SW 1271 (cell line): ENCODE measurements at places on chromosomes 2 and 18.

DNA sequence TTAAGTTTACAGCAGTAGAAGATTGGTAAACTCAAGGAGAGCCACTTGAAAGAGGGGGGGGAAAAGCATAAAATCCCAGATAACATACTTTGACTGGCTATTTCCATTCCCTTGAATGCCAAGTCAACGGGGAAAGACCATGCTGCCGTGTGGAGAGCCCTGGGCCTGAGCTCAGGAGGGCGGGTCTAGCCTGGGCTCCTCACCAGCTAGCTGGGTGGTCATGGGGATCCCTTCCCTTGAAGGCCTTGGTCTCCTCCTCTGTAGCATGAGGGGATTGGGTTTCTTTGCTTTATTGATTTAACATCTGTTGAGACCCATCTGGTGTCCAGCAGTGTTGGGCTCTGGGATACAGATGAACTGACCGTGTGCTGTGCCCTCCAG, 35.0 kb downstream of the TEX51 start:
- no peak for DNase-seq

- DNase-seq, result no peak
Observed at GRCh38 chr18:58481321-58482180, 147.3 kb downstream of the ALPK2 start.

DNA sequence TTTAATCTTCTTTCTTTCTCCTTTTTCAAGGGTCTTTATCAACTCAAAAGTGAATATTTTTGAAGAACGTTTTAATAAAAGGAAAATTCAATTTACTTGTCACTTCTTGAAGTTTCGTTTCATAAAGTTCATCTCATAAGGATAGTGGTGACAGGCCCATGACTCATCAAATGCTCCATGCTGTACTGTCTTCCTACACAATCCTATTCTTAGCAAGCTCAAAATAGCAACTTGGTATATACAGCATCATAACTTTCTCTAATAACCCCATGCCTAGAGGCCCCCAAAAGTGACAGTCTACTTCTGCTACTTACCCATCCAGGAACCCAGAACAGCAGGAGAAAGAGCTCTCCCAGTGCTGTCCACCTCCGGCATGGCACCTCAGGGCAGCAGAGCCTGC, 7.7 kb downstream of the FBXO15 start:
- DNase-seq, result no peak

DNA sequence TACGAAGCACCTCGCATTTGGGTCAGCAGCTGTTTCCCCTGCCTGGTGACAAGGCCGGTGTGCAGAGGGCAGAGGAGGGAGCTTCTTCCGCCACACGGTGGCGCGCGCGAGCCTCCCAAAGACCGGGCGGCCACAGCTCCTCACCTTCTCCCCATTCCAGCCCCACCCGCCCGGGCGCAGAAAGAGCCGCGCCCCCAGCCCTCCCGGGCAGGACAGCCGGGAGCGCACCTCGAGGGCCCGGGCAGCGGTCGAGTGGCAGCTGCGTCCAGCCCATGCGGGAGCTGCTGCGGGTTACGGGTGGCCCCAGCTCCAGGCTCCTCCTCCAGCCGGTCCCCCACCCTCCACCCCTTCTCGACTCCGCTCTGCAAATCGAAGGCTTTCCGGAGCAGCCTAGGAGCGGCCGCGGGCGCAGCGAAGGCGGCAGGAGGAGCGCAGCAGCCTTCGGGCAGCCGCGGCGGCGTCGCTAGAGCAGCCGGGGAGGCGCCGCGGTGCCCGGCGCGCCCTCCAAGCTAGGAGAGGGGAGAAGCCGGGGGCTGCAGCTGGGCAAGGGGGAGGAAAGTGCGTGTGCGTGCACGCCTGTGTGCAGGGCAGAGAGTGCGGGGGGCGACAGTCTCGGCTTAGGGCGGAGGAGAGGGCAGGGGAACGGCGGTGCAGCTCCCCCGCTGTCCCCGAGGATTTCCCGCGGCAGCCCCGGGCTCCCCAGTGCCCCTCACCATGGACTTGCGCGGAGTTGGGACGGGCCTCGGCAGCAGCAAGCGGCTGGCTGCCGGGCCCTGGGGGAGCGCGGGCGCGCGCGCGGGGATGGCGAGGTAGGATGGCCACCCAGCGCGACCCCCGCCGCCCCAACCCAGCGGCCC, at the start of gene CCDC85A:
Gene CCDC85A (plus strand): TSS at position 348 of the 857 bp plus-strand sequence. CDS start 635 bp downstream, outside the sequence.
- DNase-seq, result peak; percentile 42

DNA sequence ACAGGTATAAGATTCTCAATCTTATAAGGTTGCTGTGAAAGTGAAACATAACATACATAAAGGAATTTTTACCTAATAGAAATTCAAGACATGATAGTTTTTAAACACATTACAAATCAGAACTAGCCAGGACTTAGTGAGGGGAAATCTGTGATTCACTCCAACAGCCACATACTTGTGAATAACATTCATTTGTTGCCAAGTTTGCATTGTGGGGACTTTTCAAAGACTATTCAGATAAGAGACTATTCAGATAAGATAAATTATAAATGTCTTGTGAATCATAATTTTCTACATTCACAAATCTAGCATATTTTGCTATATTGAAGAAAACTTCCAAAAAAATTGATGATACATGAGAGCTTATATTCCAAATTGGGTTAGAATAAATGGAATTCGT, 345.3 kb upstream of the CDH20 start:
- DNase-seq, result no peak

- no peak for DNase-seq
Observed at GRCh38 chr2:97914691-97915213, 81.0 kb downstream of the TMEM131 start.

DNA sequence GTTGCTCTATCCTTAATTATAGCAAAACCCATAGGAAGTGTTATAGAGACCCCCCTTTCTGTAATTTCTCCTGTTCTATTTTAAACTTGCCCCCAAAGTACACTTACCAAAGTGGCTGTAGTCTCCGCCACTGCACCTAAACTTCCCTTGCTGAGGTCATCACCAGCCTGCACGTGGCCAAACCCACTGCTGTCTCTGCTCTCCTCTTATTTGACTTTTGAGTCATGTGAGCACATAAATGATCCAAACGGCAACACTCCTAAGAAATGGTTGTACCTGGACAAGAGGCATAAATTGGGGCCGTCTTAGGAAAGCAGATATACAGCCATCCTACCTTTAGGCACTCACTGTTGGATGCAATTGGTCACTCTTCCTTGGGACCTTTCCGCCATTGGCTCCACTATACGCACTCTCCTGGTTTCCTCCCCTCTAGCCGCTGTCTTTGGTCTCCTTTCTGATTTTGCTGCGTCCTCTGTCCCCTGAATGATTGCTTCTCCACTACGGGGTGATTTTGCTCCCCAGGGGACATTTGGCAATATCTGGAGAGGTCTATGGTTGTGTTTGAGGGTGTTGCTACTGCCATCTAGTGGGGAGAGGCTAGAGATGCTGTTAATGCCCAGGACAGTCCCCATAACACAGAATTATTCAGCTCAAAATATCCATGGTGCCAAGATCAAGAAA, 19.2 kb upstream of the IL36G start:
- DNase-seq, result peak; percentile 18

GRCh38 chr18:35432565-35433001, 55.4 kb upstream of the ZNF396 start:
- DNase-seq, result no peak

DNA sequence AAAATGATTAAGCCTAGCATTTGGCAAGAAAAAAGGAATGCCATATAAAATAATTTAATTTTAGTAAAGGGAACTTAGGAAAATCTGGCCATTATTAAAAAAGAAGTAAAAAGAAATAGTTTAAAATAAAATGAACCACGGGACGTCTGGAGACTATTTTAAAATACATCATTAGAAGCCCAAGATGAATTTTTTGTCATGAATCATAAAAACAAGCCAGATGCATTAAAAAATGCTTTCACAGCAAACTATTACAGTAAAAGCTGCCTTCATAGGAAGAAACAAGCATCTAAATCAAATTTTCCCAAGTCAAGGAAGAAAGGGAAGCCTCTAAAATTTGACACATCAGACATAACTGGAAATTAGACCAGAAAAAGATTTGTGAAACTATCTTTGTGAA, 33.0 kb downstream of the COL5A2 start:
- no peak for DNase-seq

DNA sequence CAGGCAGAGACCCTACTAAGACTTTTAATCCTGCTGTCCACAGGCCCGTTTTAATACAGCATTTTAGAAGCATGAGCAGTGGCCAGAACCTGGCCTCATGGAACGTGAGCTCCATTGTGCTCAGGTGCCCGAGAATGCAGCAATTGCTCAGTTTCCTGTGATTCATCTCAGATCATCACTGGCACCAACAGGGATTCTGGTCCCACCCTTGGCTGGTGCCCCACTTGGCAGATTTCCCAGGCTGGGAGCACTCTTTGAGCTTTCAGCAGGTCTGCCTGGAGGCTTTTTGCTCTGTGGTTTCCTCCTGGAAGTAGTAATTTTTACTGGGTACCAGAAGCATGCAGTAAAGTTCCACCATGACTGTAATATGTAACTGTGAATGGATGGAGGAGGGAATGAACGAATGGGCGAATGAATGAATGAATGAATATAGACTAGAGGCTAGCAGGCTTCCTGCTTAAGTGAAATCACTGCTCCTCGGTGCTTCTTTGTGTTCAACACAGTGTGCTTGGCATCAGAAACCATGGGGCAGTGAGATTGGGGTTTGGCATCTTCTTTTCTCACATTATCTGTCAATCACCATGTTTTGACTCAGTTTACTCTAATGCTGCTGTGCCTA, 312.9 kb downstream of the PRKCE start:
- DNase-seq, result peak; percentile 96

- DNase-seq, result no peak
Observed at GRCh38 chr2:177322801-177323261, 58.3 kb upstream of the NFE2L2 start.

GRCh38 chr18:75785206-75785605, 357.7 kb upstream of the SMIM21 start:
- no peak for DNase-seq

DNA sequence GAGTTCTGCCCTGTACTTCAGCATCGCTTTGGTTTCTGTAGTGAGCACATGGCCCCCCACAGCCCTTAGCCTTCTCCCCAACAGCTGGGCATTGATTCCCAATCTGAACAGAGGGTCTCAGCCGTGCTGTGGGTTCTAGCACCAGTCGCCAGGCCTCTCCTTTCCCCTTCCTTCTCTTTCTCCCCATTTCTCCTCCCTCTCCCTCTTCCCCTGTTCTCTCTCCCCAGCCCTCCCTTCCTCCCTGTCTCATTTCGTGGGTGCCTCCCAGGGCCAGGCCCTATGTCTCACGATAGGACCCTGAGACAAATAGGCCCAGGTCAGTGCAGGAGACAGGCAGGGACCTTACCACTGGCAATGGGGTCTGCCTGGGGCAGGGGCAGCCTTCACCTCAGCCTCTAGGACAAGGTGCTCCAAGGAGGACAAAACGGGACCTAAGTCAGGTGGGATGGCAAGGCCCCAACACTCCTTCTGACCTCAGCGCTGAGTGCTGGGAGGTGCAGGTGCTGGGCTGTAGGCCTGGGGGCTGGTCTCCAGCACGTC, 143.4 kb upstream of the GPC1 start:
- no peak for DNase-seq

DNA sequence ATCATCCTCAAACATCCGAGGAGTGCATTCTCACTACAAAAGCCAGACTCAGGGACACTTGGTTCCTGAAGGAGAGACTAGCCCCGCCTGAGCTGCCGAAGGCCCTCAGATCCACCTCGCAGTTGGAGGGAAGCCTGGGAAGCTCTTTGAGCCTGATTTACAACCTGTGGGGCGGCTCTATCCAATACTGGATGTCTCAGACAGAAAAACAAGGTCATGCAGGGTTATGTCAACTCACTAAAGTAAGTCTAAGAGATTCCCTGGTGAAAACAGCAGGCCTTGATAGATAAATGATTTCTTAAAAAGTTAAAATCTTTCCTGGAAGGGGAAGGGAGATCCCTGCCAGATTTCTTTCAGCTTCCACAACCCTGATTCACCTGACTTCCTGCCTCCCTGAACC, 284.3 kb downstream of the CYP26B1 start:
- no peak for DNase-seq

GRCh38 chr18:11516751-11517503, 92.5 kb upstream of the SLC35G4 start:
- no peak for DNase-seq

GRCh38 chr2:206968134-206969086, 29.1 kb downstream of the CPO start:
- no peak for DNase-seq

GRCh38 chr2:57720728-57721627, 325.6 kb upstream of the VRK2 start:
- DNase-seq, result no peak

DNA sequence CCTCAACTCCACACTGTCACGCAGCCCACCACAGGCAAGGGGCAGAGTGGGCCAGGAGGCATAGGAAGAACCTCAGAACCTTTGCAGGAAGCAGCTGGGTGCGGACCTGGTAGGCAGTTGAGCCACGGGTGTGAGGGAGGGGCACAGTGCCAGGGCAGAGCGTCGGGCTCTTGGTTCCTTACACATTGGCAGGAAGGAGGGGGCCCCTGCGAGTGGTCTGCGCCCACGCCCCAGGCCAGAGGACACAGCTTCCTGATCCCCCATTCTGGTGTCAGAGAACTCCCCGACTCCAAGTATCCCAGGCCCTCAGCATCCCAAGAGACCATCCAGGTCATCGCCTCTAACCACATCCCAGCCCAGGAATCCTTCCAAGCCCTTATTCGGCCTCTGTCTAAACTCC, 61.5 kb downstream of the TNS1 start:
- DNase-seq, result no peak

- no peak for DNase-seq
Observed at GRCh38 chr2:160334028-160334741, 134.1 kb upstream of the ITGB6 start.

DNA sequence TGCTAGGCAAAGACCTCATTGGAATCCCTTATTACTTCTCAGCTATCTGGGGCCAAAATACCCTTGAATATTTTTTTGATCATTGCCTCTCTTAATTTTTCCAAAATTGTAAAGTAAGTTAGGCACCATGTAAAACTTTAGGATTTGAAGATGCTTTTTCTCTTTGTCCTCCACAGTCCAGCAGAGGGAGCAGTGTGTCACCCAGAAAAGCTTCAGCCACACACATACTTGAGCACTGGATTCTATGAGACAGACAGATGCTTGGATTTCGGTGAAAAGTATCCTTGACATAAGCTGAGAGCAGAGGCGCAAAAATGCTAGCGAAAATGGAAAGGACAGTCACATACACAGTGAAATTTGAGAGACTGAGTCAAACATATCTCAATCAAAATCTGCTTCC, 74.7 kb upstream of the KCNJ3 start:
- DNase-seq, result peak; percentile 2

DNA sequence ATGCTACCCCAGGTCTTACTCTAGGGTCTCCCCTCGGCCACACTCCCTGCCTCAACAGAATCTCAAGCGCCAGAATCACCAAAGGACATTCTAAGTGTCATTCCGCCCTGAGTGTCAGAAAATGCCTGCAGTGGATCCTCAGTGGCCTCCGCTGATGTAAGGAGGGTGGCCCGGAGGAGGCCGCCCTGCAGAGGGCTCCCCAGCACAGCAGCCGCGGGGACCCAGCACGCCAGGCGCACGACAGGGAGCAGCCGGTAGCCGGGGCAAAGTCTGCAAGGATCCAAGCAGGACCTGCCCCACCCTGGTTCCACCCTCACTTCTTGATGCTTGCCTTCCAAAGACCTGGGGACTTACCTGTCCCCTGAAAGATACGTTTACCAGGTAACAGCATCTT, 54.2 kb upstream of the ID2 start:
- no peak for DNase-seq
